Kasumi-1 (cell line): ENCODE measurements at places on chromosomes 3 and 15.
A peak's percentile ranks its signal among the peaks of the same experiment; 100 is the strongest.

DNA sequence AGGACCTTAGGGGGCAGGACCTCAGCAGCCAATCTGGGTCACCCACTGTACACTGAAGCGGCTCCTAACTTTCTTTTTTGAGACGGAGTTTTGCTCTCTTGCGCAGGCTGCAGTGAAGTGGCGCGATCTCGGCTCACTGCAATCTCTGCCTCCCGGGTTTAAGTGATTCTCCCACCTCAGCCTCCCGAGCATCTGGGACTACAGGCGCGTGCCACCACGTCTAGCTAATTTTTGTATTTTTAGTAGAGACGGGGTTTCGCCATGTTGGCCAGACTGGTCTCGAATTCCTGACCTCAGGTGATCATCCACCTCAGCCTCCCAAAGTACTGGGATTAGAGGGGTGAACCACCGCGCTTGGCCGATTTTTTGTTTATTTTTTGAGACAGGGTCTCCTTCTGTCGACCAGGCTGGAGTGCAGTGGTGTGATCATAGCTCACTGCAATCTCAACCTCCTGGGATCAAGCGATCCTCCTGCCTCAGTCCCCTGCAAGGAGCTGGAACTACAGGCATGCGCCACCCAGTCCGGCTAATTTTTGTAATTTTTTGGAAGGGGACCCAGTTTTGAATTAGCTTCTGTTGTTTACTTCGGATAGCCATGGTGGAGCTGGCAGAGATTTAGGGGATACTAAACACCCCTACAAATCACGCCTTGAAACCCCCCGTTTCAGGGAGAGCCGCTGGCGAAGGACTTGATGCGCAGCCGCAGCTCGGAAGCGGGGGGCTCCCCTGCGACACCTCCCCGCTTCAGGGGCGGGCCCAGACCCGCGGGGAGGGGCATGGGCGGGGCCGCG is 1.5 kb upstream of the CLK3 start:
- DNase-seq = no peak

DNA sequence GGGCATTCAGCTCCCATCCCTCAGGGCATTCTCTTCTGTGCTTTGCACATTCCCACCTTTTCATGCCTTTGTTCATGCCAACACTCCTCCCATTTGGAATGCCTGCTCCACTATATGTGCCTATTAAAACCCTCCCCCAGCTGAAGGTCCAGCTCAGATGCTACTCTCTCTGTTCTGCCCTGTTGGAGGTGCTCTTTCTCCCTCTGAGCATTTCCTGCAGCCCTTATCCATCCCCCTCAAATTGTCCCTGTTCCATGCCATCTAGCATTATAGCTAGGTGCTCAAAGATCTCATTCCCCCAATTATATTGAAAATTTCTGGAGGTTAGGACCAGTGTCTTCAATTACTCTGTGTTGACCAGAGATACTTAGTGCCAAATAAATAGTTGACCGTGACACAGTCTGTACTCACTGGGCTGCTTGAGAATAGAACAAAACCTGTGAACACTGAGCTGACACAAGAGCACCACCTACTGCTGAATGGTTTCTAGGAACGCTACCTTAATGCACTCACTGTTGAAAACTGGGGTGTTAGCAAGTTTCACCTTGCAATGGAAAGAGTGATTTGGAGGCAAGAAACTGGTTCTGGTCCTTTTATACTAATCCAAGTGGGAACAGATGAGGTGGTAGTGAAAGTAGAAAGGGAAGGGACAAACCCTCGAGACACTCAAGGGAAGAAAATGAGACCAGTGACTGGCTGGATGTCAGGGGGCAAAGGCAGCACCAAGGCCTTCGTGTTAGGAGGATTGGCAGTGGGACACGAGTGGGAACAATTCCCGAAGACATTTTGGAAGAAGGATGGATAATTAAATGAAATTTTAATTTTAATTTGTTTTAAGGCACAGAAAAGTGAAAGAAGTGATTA is 289.8 kb upstream of the ROPN1 start:
- peak; percentile 49 for DNase-seq

- peak; percentile 58 for DNase-seq
Observed at GRCh38 chr3:182092662-182093262, 381.0 kb downstream of the SOX2 start.

DNA sequence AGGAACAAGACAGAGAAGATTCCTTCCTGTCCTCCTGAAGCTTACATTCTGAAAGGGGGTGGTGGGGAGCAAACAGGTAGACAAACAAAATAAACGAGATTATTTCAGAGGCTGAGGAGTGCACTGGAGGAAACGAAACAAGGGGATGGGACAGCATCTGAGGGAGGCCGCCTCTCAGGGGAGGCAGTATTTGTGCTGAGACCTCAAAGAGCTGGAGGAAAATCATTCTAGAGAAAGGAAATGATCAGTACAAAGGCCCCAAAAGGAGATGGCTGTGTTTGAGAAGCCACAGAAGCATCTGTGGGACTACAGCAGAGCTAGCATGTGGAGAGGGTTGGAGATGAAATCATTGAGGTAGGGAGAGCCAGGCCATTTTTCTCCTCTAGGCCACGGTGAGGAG is 55.1 kb downstream of the DCLK3 start:
- no peak for DNase-seq

DNA sequence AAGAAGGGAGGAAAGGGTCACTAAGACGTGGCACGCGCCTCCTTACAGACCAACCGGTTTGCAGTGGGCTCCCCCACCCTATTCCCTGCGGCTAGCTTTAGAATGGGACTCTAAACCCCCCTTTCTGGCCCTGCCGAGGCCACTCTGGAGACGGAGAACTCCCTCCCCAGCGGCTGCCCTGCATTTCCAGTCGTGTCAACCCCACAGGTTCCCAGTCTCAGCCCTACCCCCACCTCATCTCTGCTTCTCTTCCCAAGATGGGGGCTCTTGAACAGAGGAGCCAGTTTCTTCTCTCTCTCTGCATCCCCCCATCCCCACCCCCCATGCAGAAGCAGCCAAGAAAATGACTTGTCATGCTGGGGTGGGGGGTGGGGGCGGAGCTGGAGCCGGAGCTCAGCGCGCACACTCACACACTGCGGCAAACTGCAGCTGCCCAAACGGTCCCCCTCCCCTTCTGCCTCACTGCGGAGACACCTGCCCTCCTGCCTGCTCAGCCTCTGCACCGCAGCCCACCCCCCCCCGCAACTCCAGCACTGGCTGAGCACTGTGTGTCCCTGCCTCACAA is 871 bp downstream of the MAP1A start:
- no peak for DNase-seq

GRCh38 chr3:30924763-30925162 is 30.3 kb upstream of the GADL1 start:
- DNase-seq = no peak
